ENCODE measurements at places on chromosomes 11 and 22.

GRCh38 chr11:126280595-126280994 lies 2.3 kb upstream of the TIRAP start:
- no peak for DNase-seq

DNA sequence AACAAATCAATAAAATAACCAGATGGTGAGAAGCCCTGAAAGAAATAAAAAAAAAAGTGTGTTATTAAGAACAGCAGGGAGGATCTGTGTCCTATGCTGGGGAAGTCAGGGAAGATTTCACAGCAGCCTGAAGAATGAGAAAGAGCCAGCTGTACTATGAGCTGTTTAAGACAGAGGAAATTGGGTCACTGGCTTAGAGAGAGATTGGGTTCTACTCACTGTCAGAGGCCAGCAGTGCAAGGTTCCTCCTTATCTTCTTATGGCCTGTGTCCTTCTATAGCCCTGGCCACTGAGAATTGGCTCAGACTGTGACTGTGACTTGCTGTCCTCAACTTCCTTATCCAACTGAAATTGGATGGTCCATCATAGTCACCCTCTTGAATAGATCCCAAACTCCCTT lies 54.8 kb upstream of the FDX1 start:
- no peak for DNase-seq

DNA sequence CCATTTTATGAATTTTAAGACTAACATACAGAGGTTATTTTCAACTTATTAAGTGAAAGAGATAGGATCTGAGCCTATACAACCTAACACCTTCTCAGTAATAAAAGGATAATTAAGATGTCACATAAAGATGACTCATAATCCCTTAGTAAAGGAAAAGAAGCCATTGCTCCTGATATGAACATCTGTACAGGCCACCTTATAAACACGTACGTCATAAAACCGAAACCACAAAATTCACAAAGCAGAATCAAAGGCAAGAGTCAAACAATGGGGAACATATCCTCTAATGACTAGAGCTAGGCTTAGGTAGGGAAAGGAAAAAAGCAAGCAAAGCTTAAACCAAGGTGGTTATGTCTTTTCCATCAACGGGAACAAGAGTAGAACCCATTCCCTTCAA lies 103.5 kb downstream of the KCNA4 start:
- no peak for DNase-seq

GRCh38 chr11:72430741-72431570 lies 3.4 kb downstream of the CLPB start:
- DNase-seq, result peak; percentile 81

GRCh38 chr22:42905217-42905616 lies 48.1 kb upstream of the ARFGAP3 start:
- no peak for DNase-seq

DNA sequence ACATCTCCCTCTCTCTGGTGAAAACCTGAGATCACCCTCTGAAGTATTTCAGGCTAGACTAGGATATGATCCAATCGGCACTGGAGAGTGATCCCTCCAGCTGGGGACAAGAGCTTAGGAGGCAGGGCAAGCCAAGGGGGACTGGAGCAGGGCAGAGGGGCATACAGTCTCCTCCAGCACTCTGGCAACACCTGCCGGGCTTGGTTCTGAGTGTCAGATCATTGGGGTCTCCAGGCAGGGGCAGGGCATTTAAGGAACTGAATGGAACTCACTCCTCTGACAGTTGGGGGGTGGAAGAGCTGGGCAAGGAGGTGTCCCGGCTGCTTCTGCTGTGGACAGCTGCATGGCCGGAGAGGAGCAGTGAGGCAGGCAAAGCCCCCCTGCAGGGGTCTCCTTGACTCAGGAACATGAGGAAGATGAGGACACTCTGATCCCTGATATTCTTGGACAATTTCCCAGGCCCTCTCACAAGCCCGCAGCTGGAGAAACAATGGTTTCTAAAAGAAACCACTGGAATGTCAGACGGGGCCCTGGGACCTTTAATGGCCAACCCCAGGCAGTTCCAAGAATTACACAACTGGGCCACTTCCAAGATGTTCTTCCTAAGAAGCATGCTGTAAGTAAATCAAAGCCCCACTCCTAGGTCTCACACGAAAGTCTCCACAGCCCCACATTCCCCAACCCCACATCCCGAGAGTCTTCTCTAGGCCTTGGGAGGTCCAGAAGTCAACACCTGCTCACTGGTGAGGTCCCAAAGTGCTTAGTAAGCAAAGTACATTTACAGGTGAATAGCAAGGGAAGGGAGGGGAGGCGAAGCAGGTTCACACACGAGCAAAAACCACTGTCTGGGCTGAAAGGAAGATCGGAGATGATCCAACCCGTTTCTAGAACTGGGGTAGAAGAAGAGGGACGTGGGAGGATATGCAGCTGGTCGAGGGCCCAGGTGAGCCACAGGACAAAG lies 1.2 kb upstream of the CCDC86 start:
- DNase-seq, result peak; percentile 91

DNA sequence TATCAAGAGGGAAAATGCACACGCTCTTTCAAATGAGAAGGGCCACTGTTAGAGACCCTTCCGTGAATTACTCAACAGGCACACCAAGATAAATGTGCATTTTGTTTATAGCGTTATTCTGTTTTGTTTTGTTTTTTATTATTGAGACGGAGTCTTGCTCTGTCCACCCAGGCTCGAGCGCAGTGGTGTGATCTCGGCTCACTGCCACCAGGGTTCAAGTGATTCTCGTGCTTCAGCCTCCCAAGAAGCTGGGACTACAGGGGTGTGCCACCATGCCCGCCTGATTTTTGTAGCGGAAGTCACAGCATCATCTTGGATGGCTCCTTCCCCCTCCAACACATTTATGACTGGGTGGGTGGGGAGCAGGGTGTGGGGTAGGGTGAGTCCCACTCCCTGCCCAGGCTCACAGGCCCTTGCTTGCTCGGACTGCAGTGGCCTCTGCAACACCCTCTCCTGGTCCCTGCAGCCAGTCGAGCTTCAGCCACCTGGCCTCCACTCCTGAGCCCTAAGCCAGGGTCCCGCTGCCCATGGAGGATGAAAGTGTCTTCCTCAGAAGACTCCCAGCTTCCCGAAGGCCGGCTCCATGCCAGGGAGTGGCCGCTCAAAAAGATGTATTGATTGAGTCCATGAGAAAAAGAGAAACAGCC lies 68.0 kb downstream of the RTL6 start:
- no peak for DNase-seq

DNA sequence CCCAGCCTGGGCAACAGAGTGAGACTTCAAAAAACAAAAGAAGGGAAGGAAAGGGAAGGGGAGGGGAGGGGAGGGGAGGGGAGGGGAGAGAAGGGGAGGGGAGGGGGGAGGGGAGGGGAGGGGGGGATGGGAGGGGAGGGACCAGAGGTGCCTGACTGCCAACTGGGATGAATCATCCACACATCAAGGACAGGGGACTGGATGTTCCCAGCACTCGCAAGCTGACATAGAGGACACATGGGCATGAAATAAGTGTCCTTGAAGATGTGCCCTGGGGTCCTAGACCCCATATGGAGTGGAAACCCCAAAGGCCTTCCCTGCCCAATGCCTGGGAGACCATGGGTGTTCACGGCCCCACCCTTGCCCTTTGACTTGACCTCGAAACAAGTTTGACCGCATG lies 19.8 kb downstream of the TST start:
- DNase-seq, result no peak

- no peak for DNase-seq
These were observed 88.4 kb downstream of the UBASH3B start for GRCh38 chr11:122743949-122744348.

GRCh38 chr11:120195601-120196320 lies 15.1 kb upstream of the OAF start:
- no peak for DNase-seq

DNA sequence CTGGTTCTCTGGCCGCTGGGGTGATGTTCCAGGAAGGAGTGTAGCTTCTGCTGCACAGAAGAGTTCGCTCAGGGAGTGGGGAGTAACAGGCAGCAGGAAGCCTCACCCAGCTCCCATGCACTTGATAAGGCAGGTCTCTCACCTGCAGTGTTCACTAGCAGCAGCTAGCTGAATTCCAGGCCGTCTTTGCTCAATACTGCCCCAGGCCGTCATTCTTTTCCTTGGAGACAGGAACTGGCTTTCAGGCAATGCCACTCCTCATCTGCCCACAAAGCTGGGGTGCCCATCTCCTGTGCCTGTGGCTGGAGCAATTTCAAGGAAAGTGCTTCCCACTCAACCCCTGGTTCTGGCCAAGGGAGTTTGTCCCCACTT lies 66.1 kb downstream of the ARHGAP42 start:
- no peak for DNase-seq

GRCh38 chr11:66118847-66119246 lies 48.8 kb downstream of the PACS1 start:
- DNase-seq, result no peak

DNA sequence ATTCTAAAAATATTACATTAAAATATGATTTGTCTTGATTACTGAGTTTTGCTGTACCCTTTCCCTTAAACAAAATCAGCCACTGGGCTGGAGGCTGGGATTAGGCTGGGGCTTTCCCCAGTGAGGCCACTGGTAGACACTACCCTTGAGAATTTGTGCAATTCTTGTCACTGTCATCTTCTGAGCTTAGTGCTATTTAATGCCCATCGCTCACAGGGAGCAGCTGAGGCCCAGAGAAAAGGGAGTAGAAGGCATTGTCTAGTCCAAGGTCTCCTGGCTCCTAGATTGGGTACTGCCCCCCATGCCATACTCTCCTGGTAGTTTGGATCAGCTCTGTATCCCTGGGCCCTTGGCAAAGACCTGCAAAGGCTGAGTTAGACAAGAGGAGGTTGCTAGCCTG lies 6.7 kb downstream of the CHRM1 start:
- DNase-seq, result no peak

GRCh38 chr22:44071781-44072326 lies 47.8 kb downstream of the PARVB start:
- no peak for DNase-seq

- no peak for DNase-seq
These were observed 428.0 kb downstream of the TBC1D22A start for GRCh38 chr22:47190276-47190956.

- no peak for DNase-seq
These were observed 1.8 kb upstream of the MUC2 start for GRCh38 chr11:1072821-1073231.

GRCh38 chr11:33451364-33451763 lies 194.2 kb downstream of the HIPK3 start:
- no peak for DNase-seq

DNA sequence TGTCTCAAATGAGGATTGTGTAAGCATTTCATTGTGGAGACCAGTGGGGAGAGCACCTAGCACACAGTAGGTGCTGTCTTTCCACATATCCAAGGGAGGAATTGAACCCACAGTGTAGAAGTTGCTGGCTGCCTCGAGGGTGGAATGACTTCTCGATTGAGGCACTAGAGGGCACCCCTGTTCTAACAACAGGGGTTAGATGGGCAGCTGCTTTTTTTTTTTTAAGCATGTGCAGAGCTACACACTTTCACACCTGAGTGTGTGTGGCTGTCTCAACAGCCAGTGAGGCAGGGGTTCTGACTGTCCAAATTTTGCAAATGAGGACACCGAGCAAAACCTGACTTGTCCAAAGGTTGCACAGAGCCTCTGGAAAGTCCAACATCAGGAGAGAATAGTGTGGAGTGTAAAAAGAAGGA lies 118.2 kb upstream of the CRYBB3 start:
- peak; percentile 65 for DNase-seq

DNA sequence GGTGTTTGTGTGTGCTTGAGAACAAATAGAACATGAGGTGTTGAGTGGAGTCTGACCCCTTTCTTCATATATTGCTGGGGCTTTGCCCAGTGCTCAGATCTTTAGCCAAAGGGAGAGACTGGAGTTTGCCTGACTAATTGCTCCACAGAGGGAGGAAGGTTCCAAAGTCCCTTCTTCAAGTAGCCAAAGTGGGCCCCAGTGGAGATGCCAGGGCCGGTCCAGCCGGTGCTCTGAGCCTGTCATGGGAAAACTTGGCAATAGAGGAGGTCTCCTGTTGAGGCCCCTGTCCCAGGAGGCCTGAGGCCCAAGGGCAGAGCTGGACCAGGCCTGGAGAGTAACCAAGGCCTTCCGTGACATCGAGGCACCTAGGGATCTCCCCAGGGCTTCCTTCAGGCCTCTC lies 112.3 kb downstream of the DSCAML1 start:
- no peak for DNase-seq

DNA sequence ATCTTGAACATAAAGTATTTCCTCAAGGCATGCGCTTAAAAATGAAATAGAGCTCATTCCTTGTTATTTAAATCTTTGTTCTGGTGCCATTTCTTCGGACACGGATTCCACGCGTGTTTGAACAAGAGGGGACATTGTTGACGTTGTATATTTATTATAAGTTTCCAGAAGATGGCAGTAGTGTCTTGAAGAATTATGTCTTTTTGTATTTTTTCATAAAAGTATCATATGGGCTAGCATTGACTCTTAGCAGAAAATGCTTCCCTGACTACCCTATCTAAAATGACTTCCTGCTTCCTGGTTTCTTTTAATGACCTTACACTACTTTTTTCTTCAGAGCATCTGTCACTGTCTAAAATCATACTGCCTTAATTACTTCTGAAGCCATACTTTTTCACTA lies 20.4 kb downstream of the BIRC2 start:
- DNase-seq, result peak; percentile 19

DNA sequence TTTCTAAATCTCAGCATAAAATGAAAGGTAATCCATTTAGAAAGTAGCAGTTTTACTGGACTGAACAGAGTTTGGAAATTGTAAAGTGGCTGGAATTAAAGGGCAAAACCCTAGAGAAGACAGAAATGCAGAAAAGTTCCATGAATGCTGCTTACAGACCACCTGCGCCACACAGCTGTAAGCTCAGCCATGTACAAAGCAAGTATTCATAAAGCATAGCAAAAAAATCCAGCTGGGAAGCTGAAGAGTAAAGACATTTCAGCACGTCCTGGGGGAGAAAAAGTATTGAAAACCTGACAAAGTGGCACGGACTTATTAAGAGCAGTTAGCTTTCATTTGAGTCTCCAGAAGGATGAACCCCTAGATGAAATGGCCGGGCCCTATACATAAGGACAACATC lies 220.1 kb upstream of the CNTN5 start:
- DNase-seq, result no peak

DNA sequence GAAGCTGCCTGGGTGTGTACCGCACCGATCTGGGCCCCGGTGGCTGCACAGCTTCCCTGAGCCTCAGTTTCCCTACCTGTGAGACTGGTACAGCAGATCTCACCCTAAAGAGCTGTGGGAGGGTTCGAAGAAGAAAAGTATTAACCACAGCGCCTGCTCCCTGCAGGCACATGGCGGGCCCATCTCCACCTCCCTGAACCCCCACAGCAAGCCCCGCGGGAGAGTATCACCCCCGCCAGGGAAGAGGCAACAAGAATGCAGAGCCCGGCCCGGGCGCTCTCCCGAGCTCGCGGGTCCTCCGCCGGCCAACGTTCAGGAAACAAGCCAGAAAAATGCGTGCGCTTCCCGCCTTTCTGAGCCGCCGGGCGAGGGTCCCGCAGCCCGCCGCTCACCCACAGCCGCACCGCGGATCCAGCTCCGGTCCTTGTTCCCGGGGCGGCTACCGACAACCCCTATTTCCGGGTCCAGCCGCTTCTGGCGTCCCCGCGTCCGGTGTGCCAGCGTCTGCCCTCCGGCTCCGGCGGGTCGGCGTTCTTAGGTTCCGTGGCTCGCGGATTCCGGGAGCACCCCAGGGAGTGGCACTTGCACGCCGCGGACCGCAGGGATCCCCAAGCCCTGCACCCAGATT lies at the start of gene TOP3B:
Gene TOP3B, minus strand, starts transcription at position 450 of the 628 bp plus-strand sequence. CDS start 7,078 bp downstream, outside the sequence.
- DNase-seq, result peak; percentile 95

Data from AG20443 (cell line).